ENCODE measurements at places on chromosomes 16 and 17.

DNA sequence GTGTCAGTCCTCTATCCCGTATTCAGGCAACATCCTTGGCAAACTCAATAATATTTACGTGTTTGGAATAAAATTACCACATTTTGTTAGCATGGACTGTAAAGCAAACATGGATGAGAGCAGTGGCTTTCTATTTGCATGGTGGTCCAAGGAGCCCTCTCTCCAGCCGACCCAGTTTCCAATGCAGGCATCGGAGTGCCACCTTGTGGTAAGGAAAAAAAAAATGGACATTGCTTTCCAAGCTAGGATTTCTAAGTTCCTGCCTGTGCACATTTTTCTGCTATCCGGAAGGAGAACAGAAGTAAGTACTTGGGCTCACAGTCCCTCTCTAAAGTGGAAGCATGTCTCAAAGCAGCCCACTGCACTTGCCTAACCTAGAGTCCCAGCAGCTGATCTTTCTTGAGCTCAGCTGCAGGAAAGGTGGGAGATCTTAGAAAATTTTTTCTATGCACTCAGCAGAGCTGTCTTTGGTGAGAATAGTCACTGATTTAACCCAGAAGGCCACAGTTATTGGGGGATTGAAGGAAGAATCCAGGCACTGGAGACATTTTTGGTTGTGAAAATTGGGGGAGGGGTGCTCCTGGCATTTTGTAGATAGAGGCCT, 46.0 kb upstream of the ERCC4 start:
- DNase-seq, result no peak

DNA sequence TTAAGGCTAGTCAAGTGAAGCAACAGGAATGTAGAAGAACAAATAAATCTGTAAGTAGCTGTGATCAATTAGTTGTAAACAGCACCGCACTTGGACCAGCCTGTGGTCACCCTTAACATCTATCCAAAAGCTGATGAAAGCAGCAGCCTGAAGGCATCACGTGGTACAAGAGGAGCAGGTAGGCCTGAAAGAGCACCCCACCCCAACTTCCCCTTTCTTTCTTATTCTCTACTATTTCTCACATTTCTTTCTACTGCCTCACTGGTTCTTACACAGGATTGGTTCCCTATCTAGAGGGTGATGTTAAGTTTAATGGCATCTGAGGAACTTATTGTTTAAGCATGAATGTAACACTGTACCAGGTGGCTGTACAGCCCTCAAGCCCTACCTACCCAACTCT, 42.6 kb upstream of the CLEC18B start:
- no peak for DNase-seq

GRCh38 chr16:76576526-76576925, 299.3 kb downstream of the CNTNAP4 start:
- no peak for DNase-seq

GRCh38 chr17:13200671-13201070, 182.8 kb upstream of the ELAC2 start:
- DNase-seq, result no peak

DNA sequence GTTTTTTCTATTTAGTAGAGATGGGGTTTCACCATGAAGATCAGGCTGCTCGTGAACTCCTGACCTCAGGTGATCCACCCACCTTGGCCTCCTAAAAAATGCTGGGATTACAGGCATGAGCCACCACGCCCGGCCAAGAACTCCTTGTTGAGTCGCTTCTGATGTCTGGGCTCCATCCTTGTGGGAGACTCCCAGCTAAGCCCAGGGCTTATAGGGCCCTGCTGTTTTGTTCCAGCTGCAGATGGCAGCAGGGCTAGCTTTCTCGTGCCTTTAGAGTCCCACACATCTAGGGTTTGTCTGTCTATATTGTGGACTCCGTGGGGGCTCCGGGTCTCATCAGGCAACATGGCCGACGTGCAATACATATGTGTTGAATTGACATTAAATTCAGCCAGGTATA, 39.3 kb upstream of the MED9 start:
- DNase-seq, result no peak

DNA sequence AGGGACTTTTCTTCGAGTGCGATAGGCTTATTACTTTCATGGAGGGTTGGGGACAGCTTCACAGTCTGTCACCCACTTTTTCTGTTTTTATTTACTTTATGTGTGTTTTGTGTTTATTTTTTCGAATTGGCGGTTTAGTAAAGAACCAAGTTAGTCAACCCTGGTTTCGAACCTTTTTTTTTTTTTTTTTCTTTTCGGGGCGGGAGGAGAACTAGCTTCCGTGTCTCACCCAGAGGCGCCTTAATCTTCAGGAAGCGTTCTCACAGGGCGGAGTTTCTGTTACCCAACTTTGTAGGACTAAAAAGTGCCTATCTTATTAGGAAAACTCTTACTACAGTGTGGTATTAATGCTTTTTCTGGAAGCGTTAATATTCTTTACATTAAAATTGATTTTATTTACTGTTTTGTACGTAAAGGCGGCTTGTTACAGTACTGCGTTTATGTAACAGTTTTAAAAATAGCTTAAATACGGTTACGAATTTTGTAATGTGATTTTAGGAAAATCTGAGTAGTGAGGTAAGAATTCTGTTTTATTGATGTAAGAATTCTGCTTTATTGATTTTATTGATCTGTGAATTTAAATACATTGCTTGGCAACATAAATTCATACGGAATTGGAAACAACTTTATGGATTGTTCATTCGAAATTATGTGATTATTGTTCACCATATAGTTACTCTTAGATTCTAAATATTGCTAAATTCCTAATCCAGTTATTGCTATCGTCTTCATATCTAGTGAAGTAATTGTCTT, 885 bp downstream of the ZNF207 start:
- no peak for DNase-seq

- no peak for DNase-seq
These were observed 5.0 kb downstream of the DUS1L start for GRCh38 chr17:82060614-82061013.

DNA sequence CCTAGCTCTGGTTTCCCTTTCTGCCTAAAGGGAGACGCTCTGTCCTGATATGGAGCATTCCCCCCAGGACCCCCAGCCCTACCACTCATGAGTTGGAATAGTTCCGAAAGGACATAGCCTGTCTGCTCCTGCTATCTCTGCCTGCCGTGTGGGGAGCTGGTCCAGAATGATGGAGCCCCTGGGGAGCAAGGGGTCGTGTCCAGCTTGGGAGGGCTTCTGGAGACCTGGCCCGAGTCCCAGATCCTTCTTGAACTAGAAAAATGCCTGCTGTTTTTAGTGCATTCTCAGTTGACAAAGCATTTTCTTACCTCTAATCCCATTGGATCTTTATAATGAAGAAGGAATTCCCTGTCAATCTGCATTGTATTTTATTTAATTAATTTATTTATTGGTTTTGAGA, 9.1 kb upstream of the GRN start:
- DNase-seq, result no peak

GRCh38 chr17:1446201-1446600, 9.8 kb downstream of the CRK start:
- DNase-seq, result no peak

DNA sequence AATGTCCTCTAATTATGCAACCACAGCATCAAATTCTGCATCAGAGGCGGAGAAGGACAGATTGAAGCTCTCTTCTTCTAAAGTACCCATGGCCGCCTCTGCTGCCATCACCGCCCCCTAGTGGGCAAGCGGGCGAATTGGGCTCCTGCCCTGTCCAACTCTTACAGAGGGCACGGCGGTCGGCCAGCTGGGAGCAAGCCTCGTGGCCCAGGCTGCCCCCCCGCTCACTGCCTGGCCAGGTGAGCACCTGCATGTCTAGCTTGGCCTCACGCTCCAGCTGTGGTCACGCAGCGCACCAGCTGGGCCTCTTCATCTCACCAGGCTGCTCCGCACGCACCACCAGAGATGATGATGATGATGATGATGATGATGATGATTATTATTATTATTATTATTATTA, 146.1 kb upstream of the TOM1L1 start:
- DNase-seq, result no peak

GRCh38 chr16:3856367-3857141, 24.0 kb downstream of the CREBBP start:
- no peak for DNase-seq

DNA sequence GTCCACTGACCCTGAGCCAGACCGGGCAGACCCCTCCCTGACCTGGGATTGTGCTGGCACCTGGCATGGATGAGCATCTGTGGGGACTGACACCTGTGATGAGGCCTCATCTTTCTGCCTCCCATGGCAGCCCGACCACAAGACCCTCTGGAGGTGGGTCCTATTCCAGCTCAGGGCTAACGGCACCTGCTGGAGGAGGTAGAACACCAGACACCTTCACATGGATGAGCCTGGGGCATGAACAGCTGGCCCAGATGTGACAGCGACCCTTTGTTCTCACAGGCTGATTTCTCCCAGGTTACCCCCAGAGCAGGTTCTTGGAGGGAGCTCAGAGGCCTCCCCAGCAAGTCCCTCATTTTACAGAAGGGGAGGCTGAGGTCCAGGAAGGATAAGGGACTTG, 46.4 kb upstream of the PIK3R6 start:
- DNase-seq, result no peak

DNA sequence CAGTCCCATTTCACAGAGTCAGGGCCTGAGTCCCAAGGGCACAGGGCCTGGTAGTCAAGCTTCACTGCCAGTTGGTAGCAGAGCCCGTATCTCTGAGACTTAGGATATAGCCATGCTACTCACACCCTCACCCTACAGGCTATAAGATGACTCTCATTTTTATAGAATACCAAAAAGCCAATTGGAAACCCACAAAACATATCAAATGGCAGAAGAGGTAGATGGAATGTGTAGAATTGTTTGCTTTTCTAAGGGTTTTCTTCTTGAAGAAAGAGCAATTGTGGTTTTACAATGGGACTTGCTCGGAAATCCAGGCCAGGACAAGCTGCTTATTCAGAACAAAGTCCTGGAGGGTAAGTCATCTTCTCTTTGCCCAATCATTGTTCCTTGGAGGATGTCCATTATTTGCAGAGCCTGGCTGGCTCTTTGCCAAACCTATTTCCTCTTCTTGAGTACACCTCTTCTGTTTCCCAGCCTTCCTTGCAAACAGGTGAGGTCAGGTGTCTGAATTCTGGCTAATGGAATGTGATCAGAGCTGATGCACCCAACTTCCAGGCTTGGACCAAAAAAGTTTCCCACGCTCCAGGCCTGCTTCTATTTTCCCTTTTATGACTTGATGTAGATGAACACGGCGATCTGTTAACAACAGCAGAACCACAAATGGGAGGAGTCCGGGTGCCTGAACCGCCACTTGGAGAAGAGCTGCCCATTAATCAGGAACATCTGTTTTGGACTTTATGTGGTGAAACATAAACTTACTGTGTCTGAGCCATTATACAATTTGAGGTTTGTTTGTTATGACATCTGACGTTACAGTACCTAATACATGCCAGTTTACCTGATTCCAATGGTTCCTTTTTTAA, 16.9 kb upstream of the CCL22 start:
- no peak for DNase-seq

All from SIG-M5 (cell line).